ENCODE measurements at places on chromosomes 4 and X.

DNA sequence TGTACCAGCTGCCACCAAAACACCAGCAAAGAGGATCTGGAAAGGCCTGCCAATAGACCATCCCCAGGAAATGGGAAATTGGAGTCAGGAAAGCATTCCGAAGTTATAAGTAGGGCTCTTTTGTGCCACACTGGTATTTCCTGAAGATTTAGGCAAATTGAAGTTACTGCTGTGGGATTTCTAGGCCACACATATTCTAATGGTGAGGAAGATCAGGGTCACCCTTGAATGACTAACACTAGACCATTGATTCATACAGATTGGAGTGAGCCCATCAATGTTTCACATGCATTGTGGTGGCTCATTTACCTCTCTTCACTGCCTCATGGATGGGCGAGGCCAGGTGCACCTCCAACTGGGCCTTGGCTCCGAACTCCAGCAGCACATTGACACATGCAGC, 22.6 kb downstream of the ASB11 start:
- DNase-seq, result no peak

- DNase-seq, result no peak
Measured at GRCh38 chrX:121093011-121093410, 45.6 kb downstream of the GLUD2 start.

- no peak for DNase-seq
Measured at GRCh38 chr4:145786261-145786660, 106.3 kb downstream of the C4orf51 start.

- DNase-seq, result no peak
Measured at GRCh38 chr4:76718021-76718420, 179.9 kb downstream of the SOWAHB start.

DNA sequence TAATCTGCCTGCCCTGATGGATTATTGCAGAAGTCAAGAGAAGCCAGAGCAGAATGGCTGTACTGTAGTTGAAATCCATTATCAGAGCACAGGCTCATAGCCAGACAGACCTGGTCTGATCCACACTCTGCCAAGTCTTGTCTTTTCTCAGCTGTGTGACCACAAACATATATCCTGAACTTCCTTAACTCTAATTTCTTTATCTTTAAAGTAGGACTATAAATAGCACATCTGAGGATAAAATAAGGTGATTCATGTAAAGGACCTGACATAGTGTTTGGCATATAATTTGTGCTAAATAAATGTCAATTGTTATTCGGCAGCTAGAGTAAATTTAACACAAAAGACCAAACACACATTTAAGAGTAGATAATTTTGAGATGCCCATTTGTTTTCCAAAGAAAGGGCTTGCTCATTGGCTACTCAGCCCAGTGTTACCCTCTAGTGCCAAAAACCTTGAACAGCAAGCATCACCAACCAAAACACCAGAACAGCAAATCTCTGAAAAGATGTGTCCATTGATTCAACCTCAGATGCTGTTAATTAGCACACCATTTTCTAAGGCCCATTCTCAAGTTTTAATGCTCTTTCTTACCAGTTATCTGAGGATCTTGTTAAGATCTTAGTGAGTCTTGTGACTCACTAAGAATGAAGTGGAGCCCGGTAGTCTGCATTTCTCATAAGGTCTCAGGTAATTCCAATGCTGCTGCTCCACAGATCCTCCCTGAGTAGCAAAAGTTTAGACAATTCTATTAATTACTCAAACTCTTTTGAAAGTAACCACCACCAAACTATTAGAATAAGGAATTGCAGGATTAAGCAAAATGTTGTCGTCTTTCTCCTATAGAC, 108.8 kb downstream of the HHIP start:
- peak; percentile 50 for DNase-seq

- DNase-seq, result no peak
Measured at GRCh38 chrX:11386001-11386523, 92.8 kb downstream of the AMELX start.

- DNase-seq, result no peak
Measured at GRCh38 chr4:145530662-145531061, 49.0 kb downstream of the SMAD1 start.

DNA sequence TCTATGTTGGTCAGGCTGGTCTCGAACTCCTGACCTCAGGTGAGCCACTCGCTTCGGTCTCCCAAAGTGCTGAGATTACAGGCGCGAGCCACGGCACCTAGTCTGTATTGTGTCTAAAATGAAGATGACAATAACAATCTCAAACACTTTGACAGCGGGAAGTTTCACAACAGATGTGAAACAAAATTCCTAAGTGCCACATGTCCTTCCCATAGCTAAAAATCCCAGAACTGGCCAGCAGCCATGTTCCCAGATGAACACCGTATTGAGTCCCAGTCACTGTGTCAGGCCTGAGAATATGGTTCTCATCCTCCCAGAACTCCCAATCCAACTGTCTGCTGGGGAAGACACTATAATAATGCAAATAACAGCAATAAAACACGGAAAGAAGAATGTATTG, 16.4 kb upstream of the KLHL8 start:
- DNase-seq, result no peak

DNA sequence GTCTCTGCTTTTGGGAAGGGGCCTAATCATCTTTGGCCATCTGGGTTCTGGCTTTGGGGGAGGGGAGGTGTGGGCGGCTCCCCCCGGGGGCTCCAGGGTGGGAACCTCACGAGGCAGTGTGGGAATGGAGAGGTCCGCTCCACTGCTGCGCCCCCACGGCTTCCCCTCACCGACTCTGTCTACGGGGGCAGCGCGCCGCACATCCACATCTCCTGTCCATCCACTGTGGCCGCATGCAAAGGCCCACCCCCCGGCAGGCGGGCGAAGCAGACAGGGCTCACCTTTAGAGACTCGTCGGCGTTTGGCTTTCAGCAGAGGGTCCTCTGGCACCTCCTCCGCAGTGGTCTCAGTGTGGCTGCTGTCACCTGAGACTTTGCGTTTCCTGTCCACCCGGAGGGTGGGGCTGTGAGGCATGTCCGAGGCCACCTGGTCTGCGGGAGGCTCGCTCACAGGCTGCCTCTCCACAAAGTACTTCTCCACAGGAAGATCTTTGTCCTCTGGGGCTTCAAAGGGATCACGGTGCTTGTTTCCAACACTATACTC, 33.6 kb downstream of the BCOR start:
- no peak for DNase-seq

GRCh38 chr4:5919571-5919970, 26.7 kb upstream of the CRMP1 start:
- no peak for DNase-seq

DNA sequence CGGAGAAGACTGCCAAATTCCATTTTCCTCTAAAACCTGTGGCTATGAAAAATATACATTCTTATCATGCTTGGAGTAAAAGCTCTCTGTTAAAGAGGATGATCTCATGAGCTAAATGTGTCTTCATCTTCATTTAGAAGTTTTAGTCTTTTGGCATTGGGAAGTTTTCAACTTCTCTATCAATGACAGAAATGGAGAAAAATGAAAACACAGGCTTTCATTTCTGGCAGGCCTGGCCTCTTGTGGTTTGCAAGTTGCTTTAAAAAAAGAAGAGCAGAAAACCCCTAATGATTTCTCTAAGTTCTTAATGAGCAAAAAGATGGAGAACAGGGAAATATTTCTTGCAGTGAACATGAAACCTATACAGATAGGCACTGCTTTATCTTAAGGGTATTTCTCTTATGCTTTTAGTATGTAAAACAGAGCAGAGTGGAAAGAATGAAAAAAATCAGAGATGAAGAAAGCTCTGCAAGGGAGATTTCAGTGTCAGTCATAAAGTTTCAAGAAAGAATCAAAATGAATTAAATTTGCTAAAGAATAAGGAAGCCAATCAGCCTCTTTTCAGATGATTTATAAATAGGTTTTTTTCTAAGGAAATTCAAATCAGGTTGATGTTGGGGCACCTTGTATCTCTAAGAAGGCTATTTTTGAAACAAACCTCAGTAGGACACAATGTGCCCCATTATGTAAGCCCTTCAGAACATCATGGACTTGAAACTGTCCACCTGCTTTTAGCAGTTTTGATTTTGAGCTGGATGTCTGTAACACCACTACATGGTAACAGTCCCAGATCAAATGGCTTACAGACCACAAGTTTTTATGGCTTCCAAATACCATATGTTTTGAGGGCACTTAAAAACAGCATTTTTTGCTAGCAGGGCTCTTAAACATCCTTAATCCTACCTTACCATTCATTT, 225.0 kb downstream of the GRIA3 start:
- DNase-seq, result no peak

- no peak for DNase-seq
Measured at GRCh38 chr4:76523593-76523992, 88.6 kb downstream of the SHROOM3 start.

DNA sequence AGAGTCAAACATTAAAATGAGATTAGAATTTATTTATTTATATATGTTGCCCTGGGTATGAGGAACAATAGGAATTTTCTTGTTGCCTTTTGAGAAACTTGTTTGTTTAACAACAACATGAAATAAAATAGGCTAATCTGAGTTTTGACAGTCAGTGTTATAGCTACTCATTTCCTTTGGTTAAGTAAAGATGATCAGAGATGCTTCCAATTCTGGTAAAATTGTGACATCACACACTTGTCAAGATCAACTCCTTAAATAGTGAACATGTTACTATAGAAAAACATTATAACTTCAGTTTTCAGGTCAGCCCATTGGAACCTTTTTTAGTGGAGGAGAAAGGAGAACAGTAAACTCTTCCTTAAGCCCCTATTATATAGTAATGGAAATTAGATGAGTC, 136.1 kb downstream of the STIM2 start:
- DNase-seq, result no peak

DNA sequence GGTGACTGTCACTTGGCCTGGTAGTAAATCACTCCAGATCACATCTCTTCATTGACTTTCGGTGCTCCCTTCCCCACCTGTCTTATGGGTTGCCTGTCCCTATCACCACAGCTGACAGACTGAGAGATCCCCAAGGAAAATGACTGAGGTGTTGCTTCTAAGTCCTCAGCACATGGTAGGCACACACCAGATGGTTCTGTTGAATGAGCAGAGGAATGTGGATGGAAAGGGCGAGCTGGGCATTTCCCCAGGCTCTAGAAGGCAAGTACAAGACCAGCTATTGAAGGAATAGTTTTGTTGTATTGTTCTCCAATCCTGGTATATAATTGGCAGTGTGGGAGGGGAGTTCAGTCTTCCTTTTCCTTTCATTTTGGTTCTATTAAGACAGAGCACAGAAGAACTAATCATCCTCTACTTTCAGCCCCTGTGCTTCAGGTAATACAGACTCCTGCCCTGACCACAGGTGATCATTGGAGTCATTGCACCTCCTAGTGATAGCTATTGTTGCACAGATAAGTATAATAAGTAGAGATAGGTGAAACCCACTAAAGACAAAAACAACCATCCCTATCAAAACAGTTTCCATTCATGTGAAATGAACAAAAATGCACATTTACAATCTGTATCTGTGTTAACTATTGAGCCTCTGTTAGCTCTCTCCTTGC, 158.6 kb downstream of the TRAM1L1 start:
- DNase-seq, result no peak

DNA sequence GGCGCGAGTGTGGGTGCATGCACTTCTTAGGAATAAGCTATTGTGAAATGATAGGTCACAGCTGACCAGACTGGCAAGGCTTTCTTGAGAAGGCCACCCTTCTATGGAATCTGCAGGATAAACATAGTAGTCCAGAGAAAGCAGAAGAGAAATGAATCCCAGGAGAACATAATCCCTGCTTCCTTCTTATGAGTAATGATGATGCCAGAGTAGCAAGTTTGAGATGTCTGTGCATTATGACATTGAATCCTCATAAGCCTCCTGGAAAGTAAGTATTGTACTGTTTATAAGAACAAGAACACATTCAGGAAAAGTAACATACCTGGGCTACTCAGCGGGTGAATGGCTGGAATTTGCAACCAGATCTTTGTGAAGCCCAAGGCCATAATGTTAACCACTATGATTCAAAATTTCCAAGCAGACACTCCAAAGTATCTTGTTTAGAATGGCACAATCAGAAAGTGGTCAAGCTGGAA, 272.1 kb upstream of the HS3ST1 start:
- DNase-seq, result no peak

DNA sequence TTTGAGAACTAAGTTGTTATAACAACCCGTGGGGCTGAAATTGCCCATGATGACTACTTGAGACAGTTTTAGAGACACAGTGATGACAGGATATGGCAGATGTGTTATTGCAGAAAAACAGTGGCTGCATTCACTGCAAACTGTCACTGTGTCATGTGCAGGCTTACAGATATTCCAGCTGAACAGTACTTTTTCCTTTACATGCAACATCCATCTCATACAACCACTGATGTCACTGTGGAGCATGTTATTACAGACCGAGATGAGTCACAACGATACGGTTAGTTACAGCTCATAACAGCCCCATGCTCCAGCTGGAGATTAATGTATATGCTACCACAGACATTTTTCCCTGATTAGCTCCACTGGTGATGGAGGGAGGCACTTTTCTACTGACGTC, 207.4 kb downstream of the TMA16 start:
- peak; percentile 7 for DNase-seq

DNA sequence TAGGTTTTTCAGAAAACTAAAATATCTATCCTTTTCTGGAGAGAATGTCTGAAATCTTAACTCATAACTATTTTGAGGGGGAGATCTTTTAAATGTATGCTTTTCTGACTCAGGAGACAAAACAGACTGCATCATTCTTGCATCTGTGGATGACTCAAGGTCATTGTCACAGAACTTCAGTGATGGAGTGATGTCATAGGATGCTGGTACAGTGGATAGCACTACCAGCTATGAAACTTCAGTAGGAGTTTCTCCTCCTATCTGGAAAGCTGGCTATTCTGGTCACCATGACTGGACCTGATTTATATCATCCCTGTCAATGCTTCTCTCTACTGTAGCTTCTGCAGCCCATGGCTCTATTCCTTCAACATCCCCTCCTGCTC, 50.3 kb downstream of the PARM1 start:
- no peak for DNase-seq

DNA sequence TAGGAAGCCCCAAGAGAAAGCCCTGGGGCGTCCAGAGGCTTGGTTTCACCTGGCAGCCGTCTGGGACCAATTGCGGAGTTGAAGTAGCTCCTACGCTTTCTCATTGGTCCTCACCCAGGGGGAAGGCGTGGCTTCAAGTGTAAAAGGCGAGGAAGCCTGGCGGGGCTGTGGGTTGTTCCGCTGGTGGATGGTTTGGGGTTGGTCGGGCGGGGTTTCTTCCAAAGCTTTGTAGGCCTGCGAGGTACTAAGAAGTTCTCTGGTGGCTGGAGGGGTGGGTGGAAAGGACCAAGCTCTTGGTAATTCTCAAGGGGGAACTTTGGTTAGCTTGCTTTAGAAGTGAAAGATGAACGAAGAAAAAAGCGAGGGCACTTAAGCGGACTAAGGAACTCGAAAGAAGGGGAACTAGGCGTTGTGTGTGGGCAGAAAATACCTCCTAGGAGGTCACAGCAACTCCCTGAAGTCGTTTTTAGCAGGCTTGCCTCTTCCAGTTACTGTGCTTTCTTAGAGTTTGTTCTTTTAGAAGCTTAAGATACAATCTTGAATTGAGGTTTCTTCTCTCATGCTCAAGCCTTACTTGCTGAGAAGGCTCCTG, 36.6 kb downstream of the CCNG2 start:
- DNase-seq, result no peak

DNA sequence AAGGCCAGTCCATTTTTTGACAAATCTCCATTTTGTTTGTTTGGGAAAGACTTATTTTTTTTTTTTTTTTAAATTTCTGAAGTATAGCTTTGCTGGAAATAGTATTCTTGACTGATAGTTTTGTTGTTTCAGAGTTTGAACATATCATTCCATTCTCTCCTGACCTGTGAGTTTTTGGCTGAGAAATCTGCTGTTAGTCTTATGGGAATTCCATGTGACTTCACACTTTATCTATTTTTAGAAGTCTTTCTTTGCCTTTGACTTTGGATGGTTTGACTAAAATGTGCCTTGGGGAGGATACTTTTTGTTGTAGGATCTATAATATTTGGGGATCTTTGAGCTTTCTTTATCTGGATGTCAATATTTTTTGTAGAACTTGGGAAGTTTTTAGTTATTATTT, 10.7 kb upstream of the ADAM29 start:
- DNase-seq, result no peak

Data from NCI-H2081 (cell line).